ENCODE measurements at places on chromosomes 3 and 15.

DNA sequence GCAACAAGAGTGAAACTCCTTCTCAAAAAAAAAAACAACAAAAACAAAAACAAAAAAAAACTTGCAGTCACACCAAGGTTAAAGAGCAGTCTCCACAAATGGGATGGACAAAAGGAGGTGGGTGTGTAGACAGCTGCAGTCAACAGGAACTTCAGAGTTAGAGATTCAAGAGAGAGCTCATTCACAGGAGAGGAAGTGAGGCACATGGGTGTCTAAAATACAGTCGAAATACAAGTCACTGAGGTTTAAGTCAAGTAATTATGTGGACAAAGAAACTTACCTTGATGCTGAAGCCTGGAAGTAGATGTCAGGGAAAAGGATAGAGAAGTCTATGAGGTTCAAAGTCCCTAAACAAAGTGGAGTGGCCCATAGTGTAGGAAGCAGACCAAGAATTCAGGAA, 14.8 kb downstream of the MRPS11 start:
- DNase-seq: no peak

DNA sequence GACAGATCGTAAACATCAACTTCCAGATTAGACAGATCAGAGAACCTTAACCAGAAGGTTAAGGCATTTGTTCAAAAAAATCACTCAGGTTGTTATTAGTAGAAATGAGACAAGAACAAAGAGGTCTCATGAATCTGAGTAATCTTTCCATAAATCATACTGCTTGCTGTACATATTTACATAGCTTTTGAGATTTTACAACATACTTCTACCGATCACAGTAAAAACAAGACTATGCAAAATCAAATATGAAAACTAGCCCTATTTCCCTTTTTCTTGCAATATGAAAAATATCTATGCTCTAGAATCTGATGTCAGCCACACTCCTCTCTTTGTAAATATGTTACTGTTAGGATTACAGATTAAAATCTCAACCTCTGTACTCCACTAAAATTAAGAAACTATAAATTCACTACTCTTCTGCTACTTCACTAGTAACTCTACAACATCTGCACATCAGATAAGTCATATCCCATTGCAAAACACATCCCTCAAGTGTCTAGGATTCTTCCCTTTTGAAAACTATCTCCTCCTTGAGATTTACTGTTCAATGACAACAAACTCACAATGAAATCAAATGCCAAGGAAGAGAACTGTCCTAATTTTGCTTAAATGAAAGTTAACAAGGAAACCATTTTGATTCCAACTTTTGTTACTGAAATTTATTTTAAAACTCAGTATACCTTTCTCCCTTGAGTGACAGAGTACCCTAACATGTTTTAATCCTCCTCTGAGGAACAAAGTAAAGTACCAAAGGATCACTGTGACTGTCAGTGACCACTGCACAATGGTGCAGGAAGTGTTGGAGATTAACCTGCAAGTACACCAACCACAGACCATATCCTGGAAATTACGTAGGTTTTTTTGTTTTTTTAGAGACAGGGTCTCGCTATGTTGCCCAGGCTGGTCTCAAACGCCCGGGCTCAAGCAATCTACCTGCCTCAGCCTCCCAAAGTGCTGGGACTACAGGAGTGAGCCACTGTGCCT, 12.8 kb downstream of the DCUN1D1 start:
- DNase-seq: no peak

- no peak for DNase-seq
Observed at GRCh38 chr15:85414495-85414894, 34.1 kb downstream of the AKAP13 start.

- DNase-seq: no peak
Observed at GRCh38 chr3:106339551-106339950, 470.7 kb upstream of the CBLB start.

GRCh38 chr3:123559040-123559861, 25.6 kb downstream of the HACD2 start:
- DNase-seq: no peak

Measured in spleen (tissue), 13 donors.